ENCODE measurements at places on chromosomes 5 and 9.

DNA sequence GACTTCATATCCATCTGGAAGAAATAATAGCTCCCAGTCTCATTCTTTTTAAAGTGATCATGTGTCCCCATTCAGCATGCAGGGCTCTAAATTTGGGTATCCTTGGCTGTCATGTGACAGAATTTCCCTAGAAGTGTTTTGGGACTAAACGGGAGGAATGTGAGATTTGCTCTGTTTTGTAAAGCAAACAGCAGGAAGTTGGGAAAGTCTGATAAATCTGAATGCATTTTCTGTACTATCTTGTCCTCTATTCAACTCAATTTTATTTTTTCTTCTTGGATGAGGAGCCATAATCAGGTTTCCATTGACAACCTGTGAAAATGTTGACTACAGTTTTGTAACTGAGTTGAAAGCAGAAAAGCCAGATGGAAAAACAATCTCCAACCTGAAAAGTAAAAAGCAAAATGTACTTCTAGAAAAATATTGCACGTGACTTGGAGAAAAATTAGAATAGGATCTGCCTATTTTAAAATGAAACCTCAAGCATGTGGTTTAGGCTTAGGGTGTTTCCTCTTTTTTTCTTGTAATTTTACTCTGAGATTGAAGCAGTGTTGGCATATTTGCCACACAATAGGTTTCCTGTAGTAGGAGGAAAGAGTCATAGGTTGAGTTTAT, 76.2 kb upstream of the IL6ST start:
- no peak for DNase-seq

GRCh38 chr5:139650031-139650688, 2.0 kb downstream of the CXXC5 start:
- no peak for DNase-seq

DNA sequence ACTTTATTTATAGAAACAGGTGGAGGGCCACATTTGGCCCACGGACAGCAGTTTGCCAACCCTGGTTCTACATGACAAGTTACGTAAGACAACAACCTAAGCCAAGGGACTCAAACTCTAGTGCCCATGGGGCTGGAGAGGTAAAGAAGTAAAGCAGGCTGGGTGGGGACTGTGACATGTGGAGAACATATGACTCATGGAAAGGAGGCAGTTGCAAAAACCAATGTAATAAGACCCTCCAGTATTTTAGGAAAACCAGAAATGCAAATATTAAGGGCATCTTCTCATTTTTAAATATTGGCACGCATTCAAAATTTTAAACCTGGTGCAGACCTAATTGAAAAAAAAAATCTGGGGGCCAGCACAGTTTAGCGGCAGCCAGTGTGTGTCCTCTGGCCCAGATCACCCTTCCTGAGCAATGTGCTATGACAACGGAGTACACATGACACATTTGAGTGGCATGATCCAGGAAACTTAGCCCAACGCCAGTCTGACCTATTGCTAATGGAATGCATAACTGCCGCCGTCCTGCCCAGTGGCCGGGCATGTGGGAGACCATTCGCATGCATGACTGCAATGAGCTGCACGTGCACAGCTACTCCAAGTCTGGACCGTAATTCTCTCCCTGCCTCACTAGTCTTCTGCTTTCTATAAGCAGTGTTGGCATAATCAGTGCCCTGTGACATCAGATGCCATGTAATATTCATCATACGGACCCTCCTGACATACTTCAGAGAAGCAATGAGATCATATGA, 97.2 kb downstream of the SH3TC2 start:
- DNase-seq = no peak

DNA sequence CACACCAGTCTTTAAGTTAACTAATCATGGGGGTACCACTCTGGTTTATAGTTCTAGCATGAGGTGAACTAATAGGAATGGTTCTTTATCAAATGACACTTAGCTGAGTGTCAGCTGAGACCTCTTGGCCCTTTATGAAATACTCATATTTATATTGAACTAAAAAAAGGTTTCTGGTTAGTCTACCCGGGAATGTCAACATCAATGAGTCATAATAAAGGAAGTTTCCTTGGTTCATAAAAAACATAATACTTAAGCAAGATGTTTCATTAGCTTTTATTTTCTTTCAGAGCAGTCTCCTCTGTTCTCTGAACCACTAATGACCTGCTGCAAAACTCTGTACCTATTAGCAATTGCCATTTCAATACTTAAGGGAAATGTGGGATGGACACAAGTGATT, 13.7 kb downstream of the DAB2 start:
- DNase-seq = no peak

DNA sequence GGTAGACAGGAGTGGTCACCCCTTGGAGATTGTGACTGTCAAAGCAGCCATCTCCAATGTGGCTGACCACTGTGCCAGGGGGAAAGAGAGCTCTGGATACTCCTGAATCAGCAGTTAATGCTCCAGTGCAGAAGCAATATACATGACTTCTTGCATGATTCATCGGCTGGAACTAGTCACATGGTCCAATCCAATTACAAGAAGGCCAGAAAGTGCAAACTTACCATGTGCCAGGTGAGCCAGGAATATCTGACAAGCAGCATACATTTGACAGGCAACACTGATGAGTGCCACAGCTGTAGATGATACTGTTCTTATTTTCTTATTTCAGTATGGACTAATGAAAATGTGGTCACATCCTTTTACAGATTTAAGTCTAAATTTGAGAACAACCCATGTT, 440.0 kb upstream of the MPDZ start:
- DNase-seq = no peak

DNA sequence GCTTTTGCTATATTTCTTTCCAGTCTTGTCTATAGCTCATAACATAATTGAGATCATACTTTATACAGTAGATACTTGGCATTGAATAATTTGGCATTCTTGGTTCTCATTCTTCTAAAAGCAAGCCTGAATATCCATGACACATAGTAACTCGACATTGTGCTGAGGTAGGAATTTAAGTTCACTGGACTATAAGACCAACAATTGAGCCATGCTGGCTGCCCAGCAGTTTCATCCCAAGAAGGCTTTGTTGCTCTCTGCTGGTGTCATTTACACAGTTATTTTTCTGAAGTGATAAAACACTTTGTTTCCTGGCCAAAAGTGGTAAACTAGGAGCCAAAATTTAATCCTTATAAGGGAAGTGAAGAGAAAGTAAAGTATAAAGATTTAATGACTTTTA, 192.0 kb downstream of the ADAMTSL1 start:
- no peak for DNase-seq

DNA sequence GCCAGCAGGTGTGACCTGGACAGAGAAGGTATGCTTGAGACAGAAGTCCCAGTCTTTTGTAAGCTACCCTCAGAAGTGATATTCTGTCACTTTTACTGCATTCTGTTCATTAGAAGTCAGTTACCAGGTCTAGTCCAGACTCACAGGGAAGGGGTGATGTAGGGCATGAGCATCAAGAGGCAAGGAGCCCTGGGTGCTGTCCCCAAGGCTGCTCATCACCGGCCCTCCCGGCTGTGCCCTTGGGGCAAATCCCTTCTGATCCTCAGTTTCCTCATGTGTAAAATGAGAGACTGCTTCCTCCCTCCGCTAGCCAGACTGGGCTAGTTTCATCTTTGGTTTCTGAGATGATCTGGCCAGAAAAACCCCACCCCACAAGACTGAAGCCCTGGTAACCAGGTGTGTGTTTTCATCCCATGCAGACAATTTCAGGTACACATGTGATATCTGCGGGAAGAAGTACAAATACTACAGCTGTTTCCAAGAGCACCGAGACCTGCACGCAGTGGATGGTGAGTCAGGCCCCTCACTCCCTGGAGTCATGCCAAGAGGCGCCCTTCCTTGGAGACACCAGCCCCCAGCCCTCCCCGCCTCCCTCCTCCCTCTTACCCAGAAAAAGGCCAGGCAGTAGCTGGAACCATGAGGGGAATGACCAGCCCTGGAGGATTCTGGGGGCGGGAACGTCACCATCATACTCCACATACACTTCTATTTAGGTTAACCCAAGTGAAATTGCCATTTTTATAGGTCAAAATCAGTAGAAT, 71.0 kb downstream of the AMBP start:
- no peak for DNase-seq

All from NCI-H2107 (cell line).